ENCODE measurements at places on chromosomes 6 and 20. TPM values are rescaled to one million over a fixed set of nuclear protein-coding genes. Genes with fewer than 3 reads are reported as not detected.

The FOXQ1 gene
- 0.52 TPM for total RNA-seq

The PPP1R16B gene
- total RNA-seq: 0.16 TPM

The SPEF1 gene
- not detected for total RNA-seq

The TRIM31 gene
- 0.12 TPM for total RNA-seq

The CDYL gene
- 16.0 TPM for total RNA-seq

The SEL1L2 gene
- not detected for total RNA-seq

The BPIFB6 gene
- total RNA-seq: not detected

The EBF4 gene
- total RNA-seq: 4.8 TPM

The TP53TG5 gene
- total RNA-seq: not detected

- no peak for DNase-seq
Measured at GRCh38 chr6:113050979-113051378, 703.8 kb downstream of the RFPL4B start.

DNA sequence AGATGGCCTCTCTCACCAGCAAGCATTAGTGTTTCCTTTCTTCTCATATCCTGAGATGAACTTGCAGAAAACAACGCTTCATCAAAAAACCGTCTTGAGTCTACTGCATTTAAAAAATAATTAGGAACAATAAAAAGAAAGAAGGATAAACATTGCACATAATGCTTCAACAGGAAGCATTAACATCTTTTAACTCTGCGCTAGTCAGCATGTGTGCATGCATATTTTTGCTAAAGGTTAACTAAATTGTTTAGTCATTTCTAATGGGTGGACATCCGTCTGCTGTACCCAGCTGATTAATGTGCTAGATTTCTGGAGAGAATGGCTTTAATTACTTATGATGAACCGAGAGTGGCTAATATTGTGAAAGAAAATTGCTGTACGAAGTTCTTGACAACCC, 349.3 kb downstream of the SOX4 start:
- DNase-seq: no peak

DNA sequence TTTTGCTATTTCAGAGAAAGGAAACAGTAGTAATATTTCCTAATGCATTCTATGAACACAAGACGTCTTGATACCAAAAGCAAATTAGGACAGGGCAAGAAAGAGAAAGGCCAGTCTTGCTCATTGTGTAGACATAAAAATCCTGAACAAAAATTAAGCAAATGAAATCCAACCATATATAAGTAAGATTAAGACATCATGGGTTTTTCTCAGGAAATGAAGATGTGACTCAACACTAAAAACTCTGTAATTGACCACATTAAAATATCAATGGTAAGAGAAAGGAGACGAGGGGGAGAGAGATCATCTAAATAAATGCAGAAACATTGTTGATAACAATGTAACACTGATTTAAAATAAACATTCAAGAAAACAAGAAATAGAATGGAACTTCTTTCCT, 205.4 kb downstream of the SOD2 start:
- DNase-seq: no peak

- DNase-seq: no peak
Measured at GRCh38 chr6:168261234-168261633, 58.3 kb downstream of the DACT2 start.

GRCh38 chr20:11173916-11174315, 500.1 kb upstream of the JAG1 start:
- DNase-seq: no peak

DNA sequence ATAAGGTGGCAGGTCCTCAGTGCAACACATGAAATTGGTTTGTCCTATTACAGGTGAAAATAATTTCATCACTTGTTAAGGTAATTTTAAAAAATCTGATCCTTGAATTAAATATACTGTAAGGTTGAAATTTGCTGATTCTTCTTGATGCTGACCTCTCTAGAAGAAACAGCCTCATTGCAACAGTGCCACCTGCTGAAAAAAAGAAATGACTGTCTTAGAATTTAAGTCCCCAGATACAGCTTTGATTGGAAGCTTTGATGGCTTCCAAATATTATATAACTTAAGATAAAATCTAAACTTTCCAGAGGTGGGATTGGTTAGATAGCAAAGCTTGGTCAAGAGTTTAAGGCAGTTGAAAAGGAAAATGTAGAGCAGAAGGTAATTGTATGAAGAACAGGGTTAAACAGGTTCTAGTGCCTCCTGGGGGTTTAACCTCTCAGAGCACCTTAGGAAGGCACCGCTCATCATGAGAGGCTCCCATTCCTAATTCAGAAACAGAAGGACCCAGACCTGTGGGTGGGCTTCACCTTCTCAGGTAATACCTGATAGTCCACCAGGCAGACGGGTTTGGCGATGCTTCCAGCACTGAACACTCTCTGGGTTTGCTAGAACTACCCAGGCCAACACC, 401.0 kb downstream of the PAX1 start:
- DNase-seq: no peak

DNA sequence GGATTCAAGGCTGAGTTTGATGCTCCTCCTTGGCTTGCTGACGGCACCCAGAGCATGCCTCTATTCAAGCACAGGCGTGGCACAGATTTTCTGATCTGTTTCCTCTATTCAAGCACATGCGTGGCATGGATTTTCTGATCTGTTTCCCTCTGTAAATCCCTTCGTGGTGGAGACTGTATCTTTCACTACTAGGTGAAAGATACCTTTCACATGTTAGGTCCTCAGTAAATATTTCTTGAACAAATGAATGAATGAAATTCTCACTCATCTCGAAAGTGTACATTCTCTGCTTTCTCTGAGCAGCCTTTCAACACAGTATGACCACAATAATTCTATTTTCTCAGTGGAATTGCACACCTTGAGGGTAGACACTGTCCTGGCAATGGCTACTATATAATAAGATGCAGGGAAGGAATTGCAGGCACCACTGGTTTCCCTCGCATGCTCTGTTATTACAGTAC, 72.6 kb upstream of the F13A1 start:
- DNase-seq: no peak

DNA sequence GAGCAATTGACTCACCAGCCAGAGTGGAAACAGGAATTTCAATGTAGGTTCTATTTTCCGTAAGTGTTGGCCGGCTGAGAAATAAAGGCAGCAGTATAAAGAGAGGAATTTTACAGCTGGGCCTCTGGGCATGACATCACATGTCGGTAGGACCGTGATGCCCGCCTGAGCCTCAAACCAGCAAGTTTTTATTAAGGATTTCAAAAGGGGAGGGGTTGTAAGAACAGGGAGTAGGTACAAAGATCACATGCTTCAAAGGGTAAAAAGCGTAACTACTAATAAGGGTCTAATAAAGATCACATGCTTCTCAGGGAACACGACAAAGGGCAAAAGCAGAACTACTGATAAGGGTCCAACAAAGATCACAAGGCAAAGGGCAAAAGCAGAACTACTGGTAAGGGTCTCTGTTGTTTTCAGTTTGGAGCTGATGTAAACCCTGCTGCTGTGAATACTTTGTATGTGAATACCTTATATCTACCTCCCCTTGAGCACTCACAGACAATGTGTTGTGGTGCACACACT, 9.0 kb upstream of the TULP4 start:
- DNase-seq: no peak

DNA sequence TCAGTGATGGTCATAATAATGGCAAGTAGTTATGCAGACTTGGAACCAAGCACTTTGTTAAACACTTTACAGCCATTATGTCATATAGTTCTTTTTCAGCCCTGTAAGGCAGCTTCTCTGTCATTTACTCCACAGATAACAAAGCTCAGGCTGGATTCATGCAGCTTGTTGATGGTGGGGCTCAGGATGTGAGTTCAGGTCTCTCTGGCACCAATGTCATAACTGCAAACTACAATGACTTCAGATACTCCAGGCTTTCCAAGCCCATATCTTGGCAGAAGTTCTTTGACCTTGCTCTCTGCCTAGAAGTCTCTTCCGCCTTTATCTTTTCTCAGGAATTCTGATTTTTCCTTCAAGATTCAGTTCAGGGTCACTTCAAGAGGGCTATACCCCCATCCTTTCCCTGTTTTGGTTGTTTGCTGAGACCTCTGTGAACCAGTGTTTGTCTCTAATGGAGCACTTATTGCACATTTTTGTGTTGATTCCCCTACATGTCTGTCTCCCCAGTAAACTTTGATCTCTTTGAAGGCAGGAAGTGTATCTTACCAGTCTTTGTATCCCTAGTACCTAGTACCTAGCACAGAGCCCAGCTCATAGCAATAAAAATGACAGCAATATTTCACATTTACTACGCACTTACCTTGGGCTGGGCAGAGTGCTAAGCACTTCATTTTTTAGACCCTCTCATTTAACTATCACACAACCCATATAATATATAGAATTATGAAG, 19.7 kb upstream of the EFHC1 start:
- DNase-seq: no peak

DNA sequence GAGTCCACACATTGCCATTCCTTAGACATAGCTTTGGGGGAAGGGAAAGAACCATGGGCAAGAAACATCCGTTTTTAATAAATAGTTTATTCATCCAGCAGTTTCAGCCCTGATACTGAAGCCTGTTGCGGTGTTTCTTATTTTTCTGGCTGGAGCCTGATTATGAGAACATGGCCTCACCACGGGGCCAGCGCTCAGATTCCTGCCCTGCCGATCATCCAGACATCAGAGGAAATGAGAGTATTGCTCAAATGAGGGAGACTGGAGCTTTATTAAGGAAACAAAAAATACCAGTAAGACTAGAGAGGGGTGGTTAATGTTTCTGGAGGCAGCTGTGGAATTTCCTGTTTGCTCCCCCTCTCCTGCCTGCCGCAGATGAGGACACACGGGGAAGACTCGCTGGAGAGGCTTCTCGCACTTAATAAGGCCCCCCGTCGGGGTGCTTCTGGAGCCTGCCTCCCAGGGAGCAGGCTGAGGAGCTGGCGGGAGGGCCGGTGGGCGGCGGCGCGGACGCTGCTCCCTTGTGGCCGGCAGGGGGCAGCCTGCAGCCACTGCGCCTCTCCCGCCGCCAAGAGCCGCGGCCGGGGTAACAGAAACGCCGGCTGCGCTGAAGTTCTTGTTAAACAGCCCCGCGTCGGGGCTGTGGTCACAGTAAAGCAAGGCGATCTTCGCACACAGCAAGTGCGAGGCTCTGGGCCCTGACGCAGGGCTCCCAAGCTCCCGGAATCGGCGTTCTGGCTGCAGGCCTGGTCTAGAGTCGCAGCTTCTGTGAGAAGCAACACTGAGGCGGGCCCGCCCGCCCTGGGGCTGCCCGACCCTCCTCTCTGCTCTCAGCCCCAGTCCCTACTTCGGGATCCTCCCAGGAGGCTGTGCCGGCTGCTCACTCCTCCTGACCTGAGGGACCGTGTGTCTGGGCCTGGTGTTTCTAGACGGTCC, 17.5 kb downstream of the LEMD2 start:
- peak; percentile 74 for DNase-seq

- DNase-seq: no peak
Measured at GRCh38 chr6:92906385-92906784, 513.0 kb downstream of the EPHA7 start.

- DNase-seq: no peak
Measured at GRCh38 chr6:116741571-116741970, 23.9 kb downstream of the FAM162B start.

GRCh38 chr6:105113422-105113821, 66.4 kb downstream of the POPDC3 start:
- DNase-seq: no peak

DNA sequence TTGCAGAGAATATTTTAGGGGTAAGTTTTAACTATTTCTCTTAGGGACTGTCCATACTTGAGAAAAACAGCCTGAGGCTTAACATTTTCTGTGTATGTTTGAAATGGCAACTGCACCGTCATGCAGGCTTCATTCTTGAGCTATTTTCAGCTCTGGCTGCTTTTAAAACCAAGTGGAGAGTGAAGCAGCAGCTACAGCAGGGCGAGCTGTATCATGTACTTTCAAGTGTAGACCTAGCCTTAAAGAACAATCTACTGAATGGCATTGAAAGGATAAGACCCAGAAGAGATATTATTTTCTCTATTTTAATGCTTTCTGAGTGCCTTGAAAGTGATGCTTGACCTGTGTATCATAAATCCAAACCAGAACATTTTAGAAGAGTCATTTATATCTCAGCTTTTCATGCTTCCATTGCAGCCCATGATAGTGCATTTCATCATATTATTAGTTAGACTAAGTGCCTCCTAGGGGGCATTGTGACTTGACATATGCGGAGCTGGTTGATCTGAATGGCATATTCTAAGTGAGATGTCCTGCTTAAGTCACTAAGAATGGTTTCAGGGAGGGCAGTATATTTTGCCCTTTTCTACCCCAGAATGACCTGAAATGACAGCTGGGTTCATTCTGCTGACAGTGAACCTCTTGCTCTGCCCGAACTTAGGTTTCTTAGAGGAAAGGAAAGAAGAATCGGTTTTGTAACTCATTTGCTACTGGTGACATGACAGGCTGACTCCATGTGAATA, 85.3 kb downstream of the NKAIN2 start:
- no peak for DNase-seq

GRCh38 chr6:119145111-119145510, 66.6 kb upstream of the FAM184A start:
- DNase-seq: no peak

DNA sequence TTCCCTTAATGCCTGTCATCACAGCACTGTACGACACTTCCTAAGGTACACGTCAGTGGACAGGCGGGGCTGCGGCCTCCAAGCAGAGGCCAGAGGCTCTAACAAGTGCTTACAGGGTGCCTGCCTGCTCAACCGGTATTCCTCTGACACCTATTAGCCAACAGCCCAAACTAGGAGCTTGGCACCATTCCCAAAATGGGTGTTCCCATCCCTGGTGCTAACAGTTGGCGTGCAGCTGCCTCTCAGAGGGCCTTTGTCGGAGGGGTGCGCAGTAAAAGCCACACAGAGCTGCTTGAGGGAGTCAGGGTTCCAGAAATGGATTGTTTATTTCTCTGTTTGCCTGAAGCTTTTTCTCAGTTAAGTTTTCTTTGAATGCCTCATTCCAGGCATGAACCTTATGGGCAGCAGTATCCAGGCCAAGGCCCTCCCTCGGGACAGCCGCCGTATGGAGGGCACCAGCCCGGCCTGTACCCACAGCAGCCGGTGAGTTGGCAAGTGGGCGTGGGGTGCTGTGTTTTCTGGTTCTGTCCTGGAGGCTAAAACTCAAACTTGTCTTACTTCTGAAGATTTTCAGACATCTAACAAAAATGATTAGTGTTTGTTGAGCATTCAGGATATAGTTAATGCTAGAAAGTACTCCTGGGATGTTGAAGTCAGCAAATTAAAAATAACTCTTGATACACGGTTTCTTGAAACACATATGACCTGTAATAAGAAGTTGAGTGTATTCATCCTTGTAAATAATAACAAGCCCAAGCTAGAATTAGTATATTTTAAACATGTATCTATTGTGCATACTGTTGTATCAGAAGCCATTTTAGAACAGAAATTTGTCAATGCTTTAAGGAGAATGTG, 124.7 kb downstream of the TMEM242 start:
- no peak for DNase-seq

GRCh38 chr20:41692479-41693135, 74.4 kb upstream of the CHD6 start:
- DNase-seq: peak; percentile 39

GRCh38 chr20:2918096-2919049, 45.1 kb downstream of the PTPRA start:
- no peak for DNase-seq

- DNase-seq: no peak
Measured at GRCh38 chr6:51562198-51562597, 525.2 kb downstream of the PKHD1 start.

All from H4 (cell line).